ENCODE measurements at places on chromosomes 5 and 9. TPM values are rescaled to one million over a fixed set of nuclear protein-coding genes. Genes with fewer than 3 reads are reported as not detected.

FGF10 gene
- not detected for total RNA-seq

OGN gene
- total RNA-seq = not detected

EPB41L4B gene
- total RNA-seq = 0.36 TPM

INSL4 gene
- not detected for total RNA-seq

Data from naive thymus-derived CD4-positive, alpha-beta T cell (primary cell).